ENCODE measurements at places on chromosomes 2 and 18.

DNA sequence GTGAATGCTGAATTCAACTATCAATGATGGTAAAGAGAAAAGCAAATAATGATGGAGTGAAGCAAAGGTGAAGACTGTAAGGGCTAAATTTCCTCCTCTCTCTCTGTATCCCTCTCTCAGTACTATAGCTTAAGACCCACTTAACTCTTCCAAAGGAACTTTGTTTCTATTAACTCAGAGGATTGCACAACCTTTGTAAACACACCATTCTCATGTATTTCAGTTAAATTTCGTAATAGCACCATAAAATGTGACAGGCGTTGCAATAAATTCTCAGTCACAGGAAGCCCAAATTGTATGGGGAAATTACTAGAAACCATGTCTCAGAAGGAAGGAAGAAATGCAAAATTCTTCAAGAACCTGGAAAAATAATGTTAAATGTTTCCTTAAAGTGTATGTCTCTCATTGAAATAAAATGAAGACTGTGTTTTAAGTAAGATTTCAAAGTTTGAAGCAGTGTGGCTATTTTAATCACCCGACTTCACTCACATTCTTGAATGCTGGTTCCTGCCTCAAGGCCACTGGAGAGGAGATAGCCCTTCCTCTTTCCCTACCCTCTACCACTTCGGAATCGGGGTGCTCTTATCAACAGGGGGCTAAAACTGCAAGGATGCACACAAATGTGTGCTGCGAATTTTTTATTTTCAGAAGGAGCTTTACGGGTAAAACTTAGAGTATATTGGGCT is 112.1 kb downstream of the FTCDNL1 start:
- DNase-seq: no peak

GRCh38 chr2:46610021-46610420 is 130.7 kb downstream of the TMEM247 start:
- no peak for DNase-seq

DNA sequence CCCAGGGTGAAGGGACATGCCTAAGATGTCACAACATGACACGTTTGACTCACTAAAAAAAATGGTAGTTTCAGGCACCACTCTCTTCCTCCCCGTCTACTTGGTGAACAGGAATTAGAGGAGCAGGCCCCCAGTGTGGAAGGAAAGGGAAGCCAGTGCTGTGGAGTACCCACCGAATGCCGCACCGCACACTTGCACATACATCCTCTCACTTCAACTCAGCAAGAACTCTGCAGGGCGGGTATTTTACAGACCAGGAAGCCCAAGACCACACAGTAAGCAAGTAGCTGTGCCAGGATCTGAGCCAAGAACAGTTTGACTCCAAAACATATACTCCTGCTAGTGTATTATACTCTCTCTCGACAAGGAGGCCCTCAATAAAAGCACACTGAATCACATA is 69.8 kb downstream of the BCL2 start:
- DNase-seq: no peak

GRCh38 chr2:27255187-27255586 is 7.7 kb downstream of the SLC30A3 start:
- no peak for DNase-seq

DNA sequence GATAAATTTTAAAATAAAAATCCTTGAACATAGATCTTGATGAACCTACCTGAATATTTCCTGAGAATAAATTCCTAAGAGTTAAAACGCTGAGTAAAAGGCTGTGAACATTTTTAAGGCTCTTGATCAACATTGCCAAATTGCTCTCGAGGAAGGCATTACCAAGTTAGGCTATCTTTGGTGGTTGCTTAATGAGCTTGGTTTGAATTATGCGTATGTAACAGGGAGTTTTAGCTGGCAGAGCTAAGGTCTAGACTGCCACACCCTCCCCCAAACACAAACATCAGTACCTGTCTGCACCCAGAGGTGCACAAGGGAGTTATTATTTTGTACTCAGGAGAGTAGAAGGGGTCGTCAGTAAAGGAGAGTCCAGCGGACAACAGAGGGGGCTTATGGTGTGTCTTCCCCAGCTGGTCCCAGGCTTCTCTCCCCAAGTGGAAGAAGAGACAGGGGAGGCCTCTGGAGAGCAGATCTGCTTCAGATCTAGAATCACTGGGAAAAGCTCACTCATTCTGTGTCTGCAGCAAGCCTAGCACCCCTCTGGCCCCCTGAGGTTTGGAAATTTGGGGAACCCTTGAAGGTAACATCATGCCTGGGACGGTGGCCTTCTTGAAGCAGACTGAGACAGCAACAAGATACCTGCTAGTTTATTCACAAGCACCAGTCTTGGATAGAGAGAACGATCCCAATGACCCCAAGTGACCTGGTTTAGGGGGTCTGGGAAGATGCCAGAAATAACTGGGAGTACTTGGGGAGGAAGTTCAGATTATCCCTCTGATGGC is 197.2 kb upstream of the ID2 start:
- DNase-seq: no peak

- DNase-seq: no peak
These were observed 740 bp downstream of the SNRNP200 start for GRCh38 chr2:96304606-96305005.
